Renal cortex interstitium (tissue), 15 donors: ENCODE measurements at places on chromosomes 6 and 20.

- DNase-seq = no peak
These were observed 703.2 kb downstream of the HDGFL1 start for GRCh38 chr6:23272536-23272935.

DNA sequence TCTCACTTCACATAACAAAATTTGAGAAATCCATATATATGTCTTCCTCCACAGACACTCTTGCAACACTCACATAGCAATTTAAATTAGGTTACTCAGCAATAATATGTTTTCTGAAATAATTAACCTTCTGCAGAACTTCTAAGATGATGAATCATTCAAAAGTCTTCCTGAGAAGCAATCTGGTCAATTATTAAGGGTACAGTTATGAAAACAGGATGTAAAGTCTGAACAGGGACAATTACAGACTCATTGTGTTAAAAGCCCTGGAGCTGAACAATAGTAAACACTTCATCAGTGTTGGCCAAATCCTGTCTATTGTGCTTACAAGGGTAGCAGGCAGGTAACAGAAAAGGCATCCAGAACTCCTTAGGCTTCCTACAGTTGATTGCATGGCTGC is 75.4 kb downstream of the FILIP1 start:
- DNase-seq = no peak

DNA sequence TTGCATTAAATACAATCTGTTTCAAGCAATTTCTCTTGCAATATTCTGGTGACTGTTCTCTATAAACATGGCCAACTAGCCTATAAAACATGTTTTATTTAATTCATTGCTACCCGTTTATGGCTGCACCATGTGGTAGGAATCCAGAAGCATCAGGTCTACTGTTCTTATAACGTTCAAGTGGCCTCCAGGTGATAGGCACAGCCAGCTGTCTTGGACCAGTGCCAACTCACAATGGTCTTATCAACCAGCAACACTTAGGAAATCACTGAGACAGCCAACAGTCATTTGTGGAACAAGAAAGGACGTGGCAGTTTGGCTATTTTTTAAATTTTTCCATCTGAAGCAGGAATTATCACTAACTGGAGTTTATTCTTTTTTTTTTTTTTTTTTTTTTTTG is 193.6 kb downstream of the NKAIN2 start:
- DNase-seq = no peak

GRCh38 chr6:6856538-6857523 is 250.9 kb upstream of the RREB1 start:
- DNase-seq = no peak

DNA sequence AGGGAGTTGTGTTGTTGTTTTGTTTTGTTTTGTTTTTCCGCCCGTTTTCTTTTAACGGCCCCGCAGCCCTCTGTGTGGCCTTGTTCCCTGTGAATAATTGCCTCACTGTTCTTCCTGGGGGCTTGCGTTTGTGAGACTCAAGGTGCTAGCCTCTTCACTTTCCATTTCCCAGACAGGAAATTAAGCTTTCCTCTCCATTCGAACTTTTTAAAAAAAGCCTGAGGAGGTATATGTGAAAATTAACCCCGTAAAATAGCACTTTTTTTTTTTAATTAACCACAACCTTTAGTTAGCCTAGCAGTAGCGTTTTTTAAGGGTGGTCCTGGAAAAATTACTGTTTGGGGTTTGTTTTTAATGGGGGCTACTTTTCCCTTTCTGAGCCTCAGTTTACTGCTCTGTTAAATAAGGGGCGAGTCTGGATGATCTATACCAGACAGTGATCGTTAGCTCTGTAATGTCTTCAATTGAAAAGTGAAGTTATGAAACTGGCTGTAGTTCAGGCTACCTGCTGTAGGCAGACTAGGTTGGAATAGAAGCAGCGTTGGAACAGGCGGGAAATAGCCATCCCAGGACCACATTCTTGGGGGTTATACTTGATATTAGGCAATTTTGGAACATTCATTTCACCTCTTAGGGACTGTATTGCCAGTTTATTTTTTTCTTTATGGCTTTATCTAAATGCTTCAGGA is 1.7 kb downstream of the STX16 start:
- no peak for DNase-seq

DNA sequence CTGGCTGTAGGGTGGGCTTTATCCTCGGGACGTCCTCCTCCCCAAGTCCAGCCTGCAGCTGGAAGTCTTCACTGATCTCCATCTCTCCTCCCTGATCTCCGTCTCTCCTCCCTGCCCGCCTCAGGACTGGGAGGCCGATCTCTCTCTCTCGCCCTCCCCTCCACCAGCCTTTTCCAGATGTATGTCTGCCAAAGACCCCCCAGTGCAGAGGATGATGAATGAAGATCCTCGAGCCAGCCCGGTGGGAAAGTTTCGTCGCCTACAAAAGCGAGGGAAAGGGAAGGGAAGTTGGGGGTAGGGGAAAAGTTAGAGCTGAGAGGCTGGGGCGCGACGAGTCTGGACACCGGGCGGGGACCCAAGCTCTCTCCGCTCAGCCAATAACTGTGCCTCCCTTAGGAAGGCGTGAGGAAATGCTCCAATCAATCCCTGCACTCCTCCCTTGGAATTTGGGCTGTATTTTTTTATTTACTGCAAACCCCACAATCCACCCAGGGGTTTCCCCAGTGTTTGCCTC is 595 bp upstream of the SRF start:
- peak; percentile 83 for DNase-seq

DNA sequence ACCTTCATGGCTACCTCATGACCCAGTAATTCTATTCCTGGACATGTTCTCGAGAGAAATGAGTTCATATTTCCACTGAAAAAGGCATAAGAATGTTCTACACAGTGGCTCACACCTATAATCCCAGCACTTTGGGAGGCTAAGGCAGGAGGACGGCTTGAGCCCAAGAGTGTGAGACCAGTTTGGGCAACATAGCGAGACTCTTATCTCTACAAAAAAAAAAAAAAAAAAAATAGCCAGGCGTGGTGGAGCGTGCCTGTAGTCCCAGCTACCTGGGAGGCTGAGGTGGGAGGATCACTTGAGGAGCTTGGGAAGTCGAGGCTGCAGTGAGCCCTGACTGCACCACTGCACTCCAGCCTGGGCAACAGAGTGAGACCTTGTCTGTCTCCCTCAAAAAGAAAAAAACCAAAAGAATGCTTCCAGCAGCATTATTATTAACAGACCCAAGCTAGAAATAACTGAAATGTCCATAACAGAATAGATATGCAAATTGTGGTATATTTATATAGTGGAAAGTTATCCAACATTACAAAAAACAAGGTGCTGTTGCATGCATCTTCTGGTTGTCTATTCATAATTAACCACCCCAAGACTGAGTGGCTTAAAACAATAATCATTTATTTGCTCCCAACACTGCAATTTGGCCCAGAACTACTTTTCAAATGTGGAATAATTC is 9.4 kb upstream of the RAB44 start:
- no peak for DNase-seq

- DNase-seq = no peak
These were observed 30.1 kb downstream of the REPS1 start for GRCh38 chr6:138957903-138958302.

- no peak for DNase-seq
These were observed 17.1 kb downstream of the WRNIP1 start for GRCh38 chr6:2782356-2782708.

GRCh38 chr6:159832946-159833345 is 32.9 kb downstream of the PNLDC1 start:
- DNase-seq = no peak

GRCh38 chr6:32254761-32255198 is 30.9 kb upstream of the NOTCH4 start:
- DNase-seq = no peak

GRCh38 chr6:146265056-146265455 is 236.2 kb downstream of the GRM1 start:
- DNase-seq = no peak

DNA sequence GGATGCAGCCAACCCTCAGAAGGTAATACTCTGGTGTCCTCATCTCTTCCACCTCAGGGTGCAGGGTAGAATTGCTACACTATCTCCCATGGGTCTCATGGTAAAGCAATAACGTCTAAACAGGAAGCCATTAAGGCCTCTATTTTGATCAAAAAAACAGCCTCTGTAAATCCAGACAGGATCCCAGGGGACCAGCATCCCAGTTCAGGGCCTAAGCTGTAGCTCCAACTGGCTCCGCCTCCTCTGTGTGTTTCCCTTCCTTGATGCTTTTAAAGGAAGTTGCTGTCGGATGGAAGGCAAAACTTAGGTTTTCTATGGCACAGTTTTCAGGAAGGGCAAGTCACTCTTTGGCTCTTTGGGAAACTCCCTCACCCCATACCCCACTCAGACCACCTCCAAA is 222.0 kb downstream of the MAFB start:
- no peak for DNase-seq

DNA sequence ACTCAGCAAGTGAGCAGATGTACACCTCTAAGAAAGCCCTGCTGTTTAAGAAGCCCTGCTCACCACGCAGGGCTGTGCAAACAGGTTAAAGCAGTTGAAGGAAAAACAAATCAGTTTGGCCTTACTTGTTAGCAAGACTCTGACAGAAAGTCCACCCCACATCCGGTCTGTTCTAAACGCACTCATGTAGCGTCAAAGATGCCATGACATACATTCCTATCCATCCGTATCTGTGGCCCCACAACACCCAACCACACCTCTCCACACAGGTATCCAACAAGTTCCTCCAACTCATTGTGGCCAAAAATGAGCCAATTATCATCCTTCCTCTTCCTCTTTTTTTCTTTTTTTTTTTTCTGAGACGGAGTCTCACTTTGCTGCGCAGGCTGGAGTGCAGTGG is 22.8 kb upstream of the RAB22A start:
- no peak for DNase-seq

GRCh38 chr20:13355411-13355810 is 134.3 kb downstream of the ISM1 start:
- DNase-seq = no peak

- DNase-seq = no peak
These were observed 9.2 kb downstream of the DACT2 start for GRCh38 chr6:168310403-168310802.

DNA sequence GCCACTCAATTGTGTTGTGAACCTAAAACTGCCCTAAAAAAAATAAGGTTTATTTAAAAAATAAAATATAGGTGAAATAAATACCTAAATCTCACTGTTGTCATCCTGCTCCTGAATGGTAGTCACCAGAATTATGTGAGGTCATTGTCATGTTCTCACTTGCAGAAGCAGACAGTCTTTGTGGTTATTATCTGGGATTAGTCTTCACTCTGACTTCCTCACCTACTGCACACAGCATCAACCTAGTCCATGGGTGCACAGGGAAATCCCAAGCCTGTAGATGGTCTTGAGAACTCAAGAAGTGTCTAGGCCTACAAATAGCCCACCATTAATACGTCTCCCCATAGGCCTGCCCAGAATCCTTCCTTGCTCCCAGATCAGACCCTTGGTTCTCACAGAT is 97.0 kb downstream of the FOXF2 start:
- no peak for DNase-seq

- no peak for DNase-seq
These were observed 46.1 kb downstream of the PHACTR3 start for GRCh38 chr20:59650418-59650817.

DNA sequence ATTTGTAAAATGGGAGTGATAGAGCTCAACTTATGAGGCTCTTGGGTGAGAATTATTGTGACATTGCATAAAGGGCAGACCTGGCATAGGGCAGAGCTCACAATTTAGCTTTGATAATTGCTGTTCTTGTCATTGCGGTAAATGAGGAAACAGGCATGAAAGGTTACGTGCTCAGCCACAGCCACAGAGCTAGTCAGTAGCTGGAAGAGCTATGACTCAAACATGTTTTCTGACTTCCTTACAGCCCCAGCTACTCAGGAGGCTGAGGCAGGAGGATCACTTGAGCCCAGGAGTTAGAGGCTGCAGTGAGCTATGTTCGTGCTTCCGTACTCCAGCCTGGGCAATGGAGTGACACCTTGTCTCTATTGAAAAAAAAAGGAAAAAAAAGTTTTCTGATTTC is 3.5 kb upstream of the GHRH start:
- no peak for DNase-seq

GRCh38 chr6:85372188-85372914 is 77.5 kb upstream of the NT5E start:
- DNase-seq = no peak

- no peak for DNase-seq
These were observed 58.4 kb downstream of the TRIM38 start for GRCh38 chr6:26021001-26021349.

DNA sequence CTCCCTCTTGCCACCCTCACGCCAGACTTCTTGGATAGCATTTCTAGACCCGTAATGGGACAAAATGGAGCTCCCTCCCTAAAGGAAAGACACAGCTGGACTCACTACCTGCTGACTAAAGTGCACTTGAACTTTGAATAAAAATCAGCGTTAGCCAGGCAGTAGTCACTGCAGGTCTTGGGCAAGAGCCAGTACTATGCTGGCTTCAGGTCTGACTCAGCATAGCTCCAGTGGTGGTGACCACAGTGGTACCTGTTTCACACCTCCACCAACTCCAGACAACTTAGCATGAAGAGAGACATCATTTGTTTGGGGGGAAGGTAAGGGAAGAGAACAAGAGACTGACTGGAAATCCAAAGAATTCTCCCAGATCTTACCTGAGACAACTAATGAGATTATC is 906.8 kb downstream of the GRIK2 start:
- no peak for DNase-seq

- DNase-seq = no peak
These were observed 103.2 kb upstream of the RIPOR2 start for GRCh38 chr6:25038999-25039398.

- DNase-seq = no peak
These were observed 4.1 kb upstream of the MAN1A1 start for GRCh38 chr6:119353696-119354095.

DNA sequence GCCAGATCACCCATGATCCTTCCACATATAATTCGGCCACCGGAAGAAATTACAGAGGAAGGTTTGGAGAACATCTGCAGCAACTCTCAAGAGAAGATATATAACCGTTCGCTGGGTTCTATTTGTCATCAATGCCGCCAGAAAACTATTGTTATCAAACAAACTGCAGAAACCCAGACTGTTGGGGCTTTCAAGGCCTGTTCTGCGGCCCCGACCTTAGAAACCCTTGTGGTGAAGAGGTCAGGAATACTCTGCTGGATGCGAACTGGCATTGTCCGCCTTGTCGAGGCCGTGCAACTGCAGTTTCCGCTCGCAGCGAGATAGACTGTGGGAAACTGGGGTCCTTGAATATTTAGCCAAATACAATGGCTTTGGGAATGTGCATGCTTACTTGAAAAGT is 21.3 kb downstream of the PRSS16 start:
- DNase-seq = no peak

DNA sequence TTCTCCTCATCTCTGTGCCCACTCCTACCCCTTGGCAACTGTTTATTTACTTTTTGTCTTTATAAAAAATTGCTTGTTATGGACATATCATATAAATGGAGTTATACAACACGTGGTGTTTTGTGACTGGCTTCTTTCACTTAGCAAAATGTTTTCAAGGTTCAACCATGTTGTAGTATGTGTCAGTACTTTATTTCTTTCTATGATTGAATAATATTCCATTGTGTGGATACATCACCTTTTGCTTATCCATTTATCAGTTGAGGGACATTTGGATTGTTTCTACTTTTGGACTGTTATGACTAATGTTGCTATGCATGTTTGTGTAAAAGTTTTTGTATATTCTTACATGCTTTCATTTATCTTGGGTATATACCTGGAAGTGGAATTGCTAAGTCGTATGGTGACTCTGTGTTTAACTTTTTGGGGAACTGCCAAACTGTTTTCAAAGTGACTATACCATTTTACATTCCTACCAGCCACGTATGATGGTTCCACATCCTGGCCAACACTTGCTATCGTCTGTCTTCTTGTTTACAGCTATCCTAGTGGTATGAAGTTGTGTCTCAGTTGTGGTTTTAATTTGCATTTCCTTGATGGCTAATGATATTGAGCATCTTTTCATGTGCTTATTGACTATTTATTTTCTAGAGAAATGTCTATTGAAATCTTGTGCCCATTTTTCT is 84.4 kb downstream of the SLX4IP start:
- no peak for DNase-seq
